CD4-positive, alpha-beta T cell treated with Interleukin-6 for 4 hours (primary cell): ENCODE measurements at places on chromosomes 11 and 22.

DNA sequence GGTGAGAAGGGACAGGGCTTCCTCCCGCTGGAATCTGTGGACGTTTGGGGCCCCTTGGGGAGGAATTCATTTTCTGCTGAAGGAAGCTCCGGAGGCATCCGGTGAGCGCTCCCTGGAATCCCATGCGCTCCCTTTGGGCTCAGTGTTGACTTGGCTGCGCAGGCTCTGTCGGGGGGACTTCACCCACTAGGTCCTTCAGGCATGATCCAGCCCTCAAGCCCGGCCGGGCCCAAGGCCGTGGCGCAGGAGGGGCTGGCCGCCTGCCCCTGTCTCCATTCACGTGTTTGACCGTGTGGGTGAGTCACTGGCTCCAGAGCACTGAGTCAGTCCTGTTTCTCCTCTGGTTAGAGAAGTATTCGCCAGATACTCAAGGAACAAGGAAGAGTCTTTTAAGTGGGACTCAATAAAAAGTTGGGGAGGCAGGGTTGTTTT, 1.4 kb downstream of the CTTN start:
- no peak for DNase-seq

DNA sequence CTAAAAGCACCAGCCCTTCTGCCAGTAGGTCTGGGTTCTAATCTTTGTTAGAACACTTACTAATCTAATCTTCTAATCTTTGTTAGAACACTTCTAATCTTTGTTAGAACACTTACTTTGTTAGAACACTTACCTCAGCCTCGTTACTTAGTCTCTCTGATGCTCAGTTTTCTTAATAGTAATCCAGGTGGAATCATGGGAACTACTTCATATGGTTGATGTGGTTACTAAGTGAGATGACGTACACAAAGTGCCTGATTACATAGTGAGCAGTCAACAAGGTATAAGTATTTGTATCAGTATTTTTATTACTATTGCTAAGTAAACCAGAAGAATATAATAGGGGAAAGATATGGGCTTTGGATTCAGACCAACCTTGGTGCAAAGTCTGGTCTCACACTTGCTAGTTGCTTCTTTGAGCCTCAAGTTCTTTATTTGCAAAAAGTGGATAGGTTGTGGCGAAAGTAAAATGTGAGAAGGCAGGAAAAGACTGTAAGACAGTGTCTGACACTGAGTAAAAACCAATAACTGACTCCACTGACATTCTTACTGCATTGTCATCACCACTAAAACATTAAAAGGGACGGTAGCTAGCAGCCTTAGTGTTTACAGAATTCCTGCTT, 83.7 kb downstream of the TRAF6 start:
- DNase-seq, result no peak

DNA sequence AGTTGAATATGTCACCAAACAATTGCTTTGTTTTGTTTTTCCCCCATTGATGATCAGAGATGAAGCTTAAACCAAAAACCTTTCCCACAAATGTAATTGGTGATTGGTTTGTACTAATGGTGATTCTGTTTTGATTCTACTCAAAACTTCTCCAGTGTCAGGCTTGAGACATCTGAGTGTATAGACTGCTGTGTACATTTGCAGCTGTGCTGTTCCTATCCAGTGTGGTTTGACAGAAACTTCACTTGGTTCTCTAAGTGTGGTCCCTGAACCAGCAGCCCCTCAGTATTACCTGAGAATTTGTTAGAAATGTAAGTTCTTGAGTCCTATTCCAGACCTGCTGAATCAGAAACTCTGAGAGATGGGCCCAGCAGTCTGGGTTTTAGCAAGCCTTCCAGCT, 84.8 kb downstream of the PPP6R3 start:
- no peak for DNase-seq

- no peak for DNase-seq
Observed at GRCh38 chr11:128599729-128600128, 12.4 kb upstream of the ETS1 start.

GRCh38 chr22:19732403-19733113, 9.2 kb downstream of the GP1BB start:
- DNase-seq, result no peak

DNA sequence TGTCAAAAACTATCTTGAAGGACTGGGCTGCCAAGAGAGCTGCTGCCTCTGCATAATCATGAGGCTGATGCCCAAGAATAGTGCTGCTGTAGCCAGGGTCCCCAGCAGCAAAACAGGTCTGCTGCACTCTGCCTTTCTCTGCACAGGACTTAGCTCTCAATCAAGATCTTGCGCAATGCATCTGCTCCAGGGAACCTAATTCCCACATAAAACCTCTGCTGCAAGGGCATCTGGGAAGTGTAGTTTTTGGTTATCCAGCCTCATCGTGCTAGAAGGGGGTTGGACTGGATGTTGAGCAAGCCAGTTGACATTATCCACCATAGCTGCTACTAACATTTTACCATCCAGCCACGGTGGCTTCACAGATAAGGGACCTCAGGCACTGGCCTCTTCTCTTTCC, 192.7 kb downstream of the C11orf91 start:
- no peak for DNase-seq

DNA sequence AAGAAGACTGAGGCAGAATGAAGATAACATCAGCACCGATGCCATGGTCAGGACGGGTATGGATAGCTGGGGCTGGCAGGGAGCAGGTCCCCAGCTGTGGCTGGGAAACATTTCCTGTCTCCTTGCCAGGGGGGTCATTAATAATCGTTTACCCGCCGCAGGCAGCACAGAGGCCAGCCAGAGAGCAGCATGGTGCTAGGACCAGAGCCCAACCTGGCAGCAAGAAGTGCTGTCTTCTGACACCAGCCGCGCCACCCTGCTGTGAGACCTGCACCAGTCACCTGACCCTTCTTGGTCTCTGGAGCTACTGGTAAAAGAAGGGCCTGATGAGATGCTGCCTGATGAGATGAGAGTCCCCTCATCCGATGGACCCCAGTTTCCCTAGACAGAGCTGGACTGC, 36.3 kb downstream of the PDE2A start:
- DNase-seq, result no peak

DNA sequence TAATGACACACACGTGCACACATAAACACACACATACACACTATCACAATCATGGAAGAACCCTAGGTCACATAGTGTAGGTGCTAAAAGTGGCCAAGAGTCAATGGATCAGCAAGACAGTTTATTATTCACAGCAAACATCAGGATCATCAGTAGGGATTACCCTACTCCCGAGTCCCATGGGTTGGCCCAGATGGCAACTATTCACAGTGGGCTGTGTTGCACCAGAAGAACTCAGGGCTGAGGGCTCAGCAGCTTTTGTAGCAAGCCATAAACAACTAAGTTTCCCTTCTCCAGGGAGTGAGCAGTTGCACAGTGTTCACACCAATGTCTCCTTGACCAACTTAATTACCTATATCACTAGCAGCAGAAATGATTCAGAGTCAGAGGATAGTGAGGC, 20.8 kb downstream of the PRDM11 start:
- no peak for DNase-seq

- DNase-seq, result peak; percentile 86
Observed at GRCh38 chr11:67438158-67438902, 848 bp upstream of the PTPRCAP start.

- no peak for DNase-seq
Observed at GRCh38 chr11:15091175-15091574, 17.8 kb downstream of the CALCB start.

- DNase-seq, result no peak
Observed at GRCh38 chr22:45542001-45542520, 39.4 kb downstream of the FBLN1 start.

DNA sequence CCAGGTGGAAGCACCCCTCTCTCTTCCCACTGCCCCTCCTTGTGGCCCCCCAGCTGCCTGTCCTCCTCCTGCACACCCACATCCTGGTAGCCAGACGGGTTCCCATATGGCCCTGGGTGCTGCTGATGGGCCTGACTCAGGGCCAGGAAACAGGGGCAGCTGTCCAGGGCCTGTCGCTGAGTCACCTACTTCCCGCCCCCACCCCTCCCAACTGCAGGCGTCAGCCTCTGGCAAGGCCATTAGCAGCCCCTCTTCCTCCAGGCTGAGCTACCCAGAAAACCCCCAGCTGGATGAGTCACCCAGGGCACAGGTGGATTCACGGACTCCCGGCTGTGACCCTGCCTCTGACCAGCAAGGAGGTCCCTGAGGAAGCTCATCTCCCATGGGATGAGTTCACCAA, 6.9 kb upstream of the GAL start:
- no peak for DNase-seq

- peak; percentile 75 for DNase-seq
Observed at GRCh38 chr11:130213143-130213978, 53.8 kb downstream of the ST14 start.

GRCh38 chr22:30386608-30386959, 627 bp downstream of the RNF215 start:
- DNase-seq, result no peak

GRCh38 chr11:95487391-95487790, 256.4 kb upstream of the SESN3 start:
- DNase-seq, result no peak

DNA sequence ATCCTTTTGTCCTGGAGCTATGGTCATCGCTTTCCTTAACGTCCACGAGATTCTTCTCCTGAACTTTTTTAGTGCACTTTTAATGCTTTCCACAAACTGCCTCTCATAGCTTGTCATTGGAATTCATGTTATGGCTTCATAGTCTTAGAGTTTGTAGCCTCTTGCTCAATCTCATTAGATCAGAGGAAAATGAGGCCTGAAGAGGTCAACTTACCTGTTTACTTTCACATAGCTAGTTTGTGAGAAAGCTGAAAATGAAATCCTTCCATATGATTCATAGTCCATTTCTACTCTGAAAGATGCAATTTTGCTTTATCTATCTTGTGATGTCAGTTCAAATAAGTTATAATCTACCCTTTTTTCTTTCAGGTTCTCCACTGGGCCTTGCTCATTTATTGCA, 1747.2 kb upstream of the RAG2 start:
- no peak for DNase-seq

GRCh38 chr22:31681349-31682345, 19.6 kb upstream of the PISD start:
- DNase-seq, result no peak

- DNase-seq, result no peak
Observed at GRCh38 chr11:43515090-43515489, 156.4 kb downstream of the TTC17 start.

DNA sequence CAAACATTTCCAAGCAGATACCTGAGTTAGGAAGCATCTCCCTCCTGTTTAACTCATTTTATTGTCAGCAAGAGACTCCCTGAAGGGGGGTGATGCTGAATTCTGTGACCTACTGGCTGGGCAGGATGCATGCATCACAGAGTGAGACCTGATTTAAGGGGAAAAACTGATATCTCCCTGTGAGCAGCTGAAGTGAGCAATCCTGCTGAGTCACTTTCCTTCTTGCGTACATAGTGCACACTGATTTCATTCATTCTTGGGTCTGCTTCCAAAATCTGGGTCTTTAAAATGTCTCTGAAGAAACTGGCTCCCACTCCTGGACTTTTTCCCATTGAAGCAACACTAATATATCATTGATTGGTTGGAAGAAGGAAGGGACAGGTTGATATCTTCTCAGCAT, 23.3 kb downstream of the P4HA3 start:
- DNase-seq, result no peak

DNA sequence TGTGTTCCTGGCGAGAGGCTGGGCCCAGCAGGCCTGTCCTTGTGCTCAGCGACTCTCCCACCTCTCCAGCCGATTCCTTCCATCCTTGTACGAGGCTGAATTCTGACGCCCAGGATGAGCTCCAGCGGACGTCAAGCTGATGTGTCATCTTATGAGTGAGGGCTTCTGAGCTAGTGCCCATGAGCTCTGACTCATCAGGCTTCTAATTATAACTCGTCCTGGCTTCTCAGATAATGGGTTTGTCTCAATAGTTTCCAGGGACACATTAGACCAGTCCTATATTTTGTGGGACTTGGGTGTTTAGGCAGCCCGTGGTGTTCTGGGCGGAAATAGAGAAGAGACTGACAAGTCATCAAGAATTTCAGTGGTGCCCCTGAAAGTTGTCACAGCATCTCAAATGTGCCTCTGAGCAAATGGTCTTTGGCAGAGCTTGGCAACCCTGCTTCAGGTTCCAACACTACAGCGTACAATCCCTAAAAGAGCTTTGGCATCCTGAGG, 108.2 kb upstream of the CD44 start:
- peak; percentile 59 for DNase-seq

DNA sequence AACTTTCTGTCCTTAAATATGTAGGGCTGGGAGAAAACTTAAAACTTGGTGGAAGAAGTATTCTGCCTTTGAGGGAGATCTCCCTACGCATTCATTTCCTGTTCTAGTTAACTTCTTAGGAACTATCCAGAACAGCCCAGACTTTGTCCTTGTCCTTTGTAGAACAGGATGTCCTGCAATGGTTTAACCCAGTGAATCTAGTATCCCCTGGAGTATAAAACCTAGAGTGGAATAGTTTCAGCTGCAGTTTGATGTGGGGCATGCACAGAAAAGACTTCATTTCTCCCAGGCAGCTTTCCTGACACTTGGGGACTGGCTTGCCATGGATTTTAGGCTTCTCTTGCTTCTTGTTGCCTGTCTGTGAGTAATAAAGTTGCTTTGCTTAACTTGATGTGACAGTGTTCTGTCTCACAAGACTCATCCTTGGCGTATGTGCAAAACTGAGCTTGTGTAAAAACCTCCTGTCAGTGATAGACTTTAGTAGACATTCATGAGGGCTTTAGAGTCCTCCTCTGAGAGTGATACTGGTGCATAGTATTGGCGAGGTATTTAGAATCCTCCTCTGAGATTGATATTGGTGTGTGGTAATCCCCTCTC, 28.2 kb downstream of the ARHGAP42 start:
- DNase-seq, result no peak

DNA sequence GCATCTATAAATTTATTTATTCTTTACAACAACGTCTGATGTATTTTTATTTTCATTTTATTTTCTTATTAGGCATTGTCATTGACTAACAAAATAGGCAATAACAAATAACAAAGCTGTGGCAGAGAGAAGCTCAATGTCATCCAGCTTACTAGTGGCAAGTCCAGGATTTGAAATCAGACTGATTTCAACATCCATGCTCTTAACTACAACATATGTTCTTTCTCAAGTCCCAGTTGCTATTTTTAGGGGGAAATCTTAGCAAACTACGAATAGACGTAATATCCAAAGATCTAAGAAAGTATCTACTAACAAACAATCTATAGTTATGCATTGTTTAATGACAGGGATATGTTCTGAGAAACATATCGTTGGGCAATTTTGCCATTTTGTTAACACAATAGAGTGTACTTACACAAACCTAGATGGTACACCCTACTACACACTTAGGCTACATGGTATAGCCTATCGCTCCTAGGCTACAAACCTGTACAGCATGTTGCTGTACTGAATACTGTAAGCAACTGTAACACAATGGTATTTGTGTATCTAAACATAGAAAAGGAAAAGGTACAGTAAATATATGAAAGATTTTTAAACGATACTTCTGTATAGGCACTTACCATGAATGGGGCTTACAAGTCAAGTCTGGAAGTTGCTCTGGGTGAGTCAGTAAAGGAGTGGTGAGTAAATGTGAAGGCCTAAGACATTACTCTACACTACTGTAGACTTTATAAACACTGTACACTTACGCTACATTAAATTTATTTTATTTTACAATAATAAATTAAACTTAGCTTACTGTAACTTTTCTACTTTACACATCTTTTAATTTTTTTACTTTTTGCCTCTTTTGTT, 151.3 kb downstream of the DLG2 start:
- no peak for DNase-seq

- no peak for DNase-seq
Observed at GRCh38 chr22:33909075-33909458, 11.2 kb downstream of the LARGE1 start.

- DNase-seq, result no peak
Observed at GRCh38 chr11:70413151-70413550, 14.8 kb downstream of the CTTN start.

GRCh38 chr22:49705216-49705971, 122.3 kb downstream of the BRD1 start:
- DNase-seq, result peak; percentile 66
